ENCODE measurements at places on chromosomes 4 and X.

- no peak for DNase-seq
Observed at GRCh38 chrX:33385546-33385945, 174.2 kb upstream of the DMD start.

DNA sequence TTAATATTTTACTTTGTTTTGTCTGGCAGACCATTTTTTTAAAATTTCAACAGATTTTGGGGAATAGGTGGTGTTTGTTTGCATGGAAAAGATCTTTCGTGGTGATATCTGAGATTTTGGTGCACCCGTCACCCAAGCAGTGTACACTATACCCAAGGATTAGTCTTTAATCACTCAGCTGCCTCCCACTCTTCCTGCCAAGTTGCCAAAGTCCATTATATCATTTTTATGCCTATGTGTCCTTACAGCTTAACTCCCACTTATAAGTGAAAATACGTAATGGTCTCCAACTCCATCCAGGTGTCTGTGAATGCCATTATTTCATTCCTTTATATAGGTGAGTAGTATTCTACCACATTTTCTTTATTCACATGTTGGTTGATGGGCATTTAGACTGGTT, 281.7 kb upstream of the GK2 start:
- DNase-seq, result no peak

DNA sequence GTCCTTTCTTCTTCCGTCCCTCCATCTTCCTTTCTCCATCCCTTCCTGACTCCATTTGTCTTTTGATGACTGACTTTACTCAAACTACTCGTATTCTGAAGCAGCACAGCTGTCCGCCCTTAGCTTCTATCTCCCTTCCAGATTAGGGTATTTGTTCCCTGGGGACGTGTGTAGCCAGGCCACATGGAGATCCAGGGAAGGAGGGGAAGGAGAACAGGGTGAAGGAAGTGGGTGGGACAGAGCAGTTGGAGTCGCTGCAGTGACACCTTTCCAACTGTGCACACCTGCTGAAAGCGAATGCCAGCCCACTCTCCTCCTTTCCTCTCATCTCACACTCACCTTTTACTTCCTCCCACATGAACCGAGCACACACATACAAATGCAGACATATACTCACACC, 323.8 kb downstream of the DCTD start:
- no peak for DNase-seq

- DNase-seq, result no peak
Observed at GRCh38 chr4:56531823-56532222, 26.2 kb downstream of the ARL9 start.

DNA sequence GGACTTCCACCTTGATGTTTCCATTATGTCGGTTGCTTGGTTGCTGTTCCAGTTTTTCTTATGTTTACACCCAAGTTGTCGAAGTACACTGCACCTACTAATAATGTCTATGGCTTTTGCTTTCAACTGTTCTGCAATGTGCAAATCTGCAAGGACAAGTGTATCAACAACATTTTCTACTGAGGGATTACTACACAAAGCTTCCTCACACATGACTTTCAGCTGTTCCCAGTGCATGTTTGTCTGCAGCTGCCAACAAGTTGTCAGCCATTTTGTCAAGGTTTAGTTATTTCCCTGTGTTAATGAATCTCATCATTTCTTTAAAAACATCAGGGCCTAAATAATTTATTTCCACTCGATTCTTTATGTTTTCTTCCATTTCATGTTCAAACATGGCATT, 45.4 kb upstream of the UGT2A3 start:
- no peak for DNase-seq

DNA sequence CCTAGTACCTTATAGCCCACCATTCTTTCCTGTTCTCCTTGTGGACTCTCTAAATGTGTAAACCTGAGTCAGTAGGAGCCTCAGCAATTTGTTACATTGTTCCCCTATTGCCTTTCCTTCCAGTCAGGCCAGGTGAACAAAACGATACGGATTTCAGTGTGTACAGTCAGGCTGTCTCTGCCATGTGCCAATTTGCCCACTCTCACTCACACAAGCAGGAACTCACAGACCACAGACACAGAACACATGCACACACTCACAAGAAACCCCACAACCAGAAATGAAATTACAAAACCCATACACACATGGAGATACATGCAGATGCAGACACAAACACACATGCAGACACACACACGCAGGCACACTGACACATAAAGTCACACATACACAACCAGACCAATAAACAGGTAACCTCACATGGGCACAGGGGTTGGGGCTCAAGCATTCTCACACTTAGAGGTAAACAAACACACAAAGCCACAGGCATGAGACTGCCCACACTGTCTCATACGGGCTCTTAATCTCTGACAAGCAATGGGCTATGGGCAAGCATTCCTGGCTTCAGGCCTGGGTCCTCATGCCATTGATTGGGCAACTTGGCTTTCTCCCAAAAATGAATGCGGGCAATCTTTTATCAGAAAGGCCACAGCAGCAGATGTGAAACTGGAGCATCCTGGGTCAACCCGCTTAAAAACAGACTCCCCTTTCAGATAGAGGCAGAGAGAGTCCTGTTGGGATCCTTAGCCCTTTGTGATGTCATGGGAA, 68.7 kb downstream of the NBDY start:
- DNase-seq, result no peak

DNA sequence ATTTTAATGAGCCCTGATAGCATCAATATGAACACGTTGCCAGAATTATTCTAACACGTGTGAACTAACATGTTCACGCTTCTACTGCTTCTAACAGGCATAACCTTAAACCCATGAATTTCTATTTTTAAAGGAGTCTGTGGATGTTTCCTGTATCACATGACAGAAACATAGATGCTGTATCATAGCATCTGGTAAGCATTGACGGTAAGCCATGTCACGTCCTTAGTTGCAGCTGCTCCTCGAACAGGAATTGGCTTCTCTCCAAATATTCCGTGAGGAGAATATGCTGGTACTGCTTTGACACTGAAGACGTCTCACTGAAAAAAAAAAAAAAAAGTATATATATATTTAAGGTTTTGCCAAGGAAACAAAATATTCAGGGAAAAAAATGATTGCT, 105.1 kb upstream of the MXRA5 start:
- no peak for DNase-seq

GRCh38 chr4:123064390-123064789, 142.0 kb upstream of the NUDT6 start:
- DNase-seq, result no peak

DNA sequence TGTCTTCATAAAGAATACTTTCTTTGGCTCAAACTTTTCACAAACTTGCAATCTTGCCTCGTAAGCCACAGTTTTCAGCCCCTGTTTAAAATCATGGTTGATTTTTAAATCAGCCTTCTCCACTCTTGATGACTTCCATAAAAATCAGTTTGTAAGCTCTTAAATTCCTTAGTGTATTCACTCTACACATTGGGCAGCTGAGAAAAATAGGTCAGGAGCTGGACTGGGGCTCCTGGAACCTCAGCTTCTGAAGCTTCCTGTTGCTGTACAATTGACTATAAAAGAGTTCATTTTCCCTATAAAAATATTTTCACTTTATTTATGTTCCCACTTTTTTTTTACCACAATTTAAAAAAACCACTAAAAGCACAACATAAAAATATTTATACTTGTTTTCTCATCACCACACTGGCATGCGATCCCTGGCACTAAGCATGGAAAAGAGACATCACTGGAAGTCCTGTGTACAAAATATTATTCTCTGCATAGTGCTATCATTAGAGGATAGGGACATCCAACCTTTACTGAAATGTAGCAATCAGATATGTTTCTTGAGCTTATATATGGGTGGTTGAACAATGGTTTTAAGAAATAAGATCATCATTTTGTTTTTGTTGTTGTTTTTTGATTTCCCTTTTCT, 345.7 kb downstream of the FBXO8 start:
- no peak for DNase-seq

DNA sequence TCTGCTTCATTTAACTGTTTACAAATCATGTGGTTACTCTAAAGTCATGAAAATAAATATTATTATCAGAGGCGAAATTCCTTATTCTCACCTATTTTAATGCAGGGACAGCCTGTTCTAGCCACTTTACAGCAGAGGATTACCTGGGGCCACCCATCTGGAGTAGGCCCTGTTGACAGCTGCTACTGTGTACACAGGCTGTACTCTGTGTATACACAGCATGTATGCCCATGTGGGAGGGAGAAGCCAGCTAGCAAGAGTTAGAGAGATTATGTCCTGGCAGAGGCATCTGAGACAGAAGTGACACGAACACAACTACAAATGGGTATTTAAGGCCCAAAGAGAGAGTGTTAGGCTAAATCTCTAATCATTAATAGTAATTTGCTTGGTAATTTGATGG, 62.1 kb downstream of the GPRIN3 start:
- DNase-seq, result no peak

DNA sequence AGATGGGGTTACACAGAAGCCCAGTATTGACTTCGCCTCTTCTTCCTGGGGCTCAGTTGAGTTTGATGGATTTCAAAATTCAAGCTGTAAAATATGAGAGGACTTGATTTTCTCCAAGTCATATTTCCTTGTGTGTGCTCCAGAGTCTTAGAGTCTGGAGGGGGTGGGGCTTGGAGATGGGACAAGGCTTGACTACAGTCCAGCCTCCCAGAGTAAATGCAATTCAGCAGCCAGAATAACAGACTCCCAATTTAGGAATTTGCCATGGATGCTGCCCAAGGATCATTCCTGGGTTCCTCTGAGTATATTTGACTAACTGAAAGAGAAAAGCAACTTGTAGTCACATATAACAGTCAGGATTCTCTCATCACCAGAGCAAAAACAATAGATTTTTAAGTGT, 53.7 kb upstream of the RBPJ start:
- DNase-seq, result no peak

DNA sequence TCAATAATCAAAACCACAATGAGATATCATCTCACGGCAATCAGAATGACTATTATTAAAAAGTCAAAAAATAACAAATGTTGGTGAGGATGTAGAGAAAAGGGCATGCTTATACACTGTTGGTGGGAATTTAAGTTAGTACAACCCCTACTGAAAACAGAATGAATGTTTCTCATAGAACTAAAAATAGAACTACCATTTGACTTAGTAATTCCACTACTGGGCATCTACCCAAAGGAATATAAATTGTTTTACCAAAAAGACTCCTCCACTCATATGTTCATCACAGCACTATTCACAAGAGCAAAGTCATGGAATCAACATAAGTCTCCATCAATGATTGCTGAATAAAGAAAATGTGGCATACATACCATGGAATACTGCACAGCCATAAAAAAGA, 278.1 kb upstream of the ARSJ start:
- DNase-seq, result no peak
